ENCODE measurements at places on chromosomes 5 and 9.
A peak's percentile ranks its signal among the peaks of the same experiment; 100 is the strongest.

DNA sequence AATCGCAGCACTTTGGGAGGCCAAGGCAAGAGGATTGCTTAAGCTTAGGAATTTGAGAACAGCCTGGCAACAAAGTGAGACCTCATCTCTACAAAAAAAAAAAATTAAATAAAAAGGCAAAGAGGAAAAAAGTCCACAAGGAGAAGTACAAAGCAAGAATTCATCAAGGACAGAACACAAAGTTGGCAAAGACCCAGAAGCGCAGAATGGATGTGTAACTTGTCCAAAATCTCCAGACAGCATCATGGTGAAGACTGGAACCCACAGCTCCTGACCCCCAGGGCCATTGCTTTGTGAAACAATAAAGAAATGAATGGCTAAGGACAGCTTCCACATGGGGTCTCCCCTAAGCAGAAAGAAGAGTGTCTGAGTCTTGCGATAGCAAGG, 7.8 kb downstream of the HSD17B3 start:
- DNase-seq: no peak

GRCh38 chr5:40385544-40385943, 294.2 kb upstream of the PTGER4 start:
- DNase-seq: no peak

GRCh38 chr5:32628049-32628844, 42.9 kb downstream of the SUB1 start:
- DNase-seq: no peak

- DNase-seq: no peak
Observed at GRCh38 chr9:75803130-75803529, 87.3 kb upstream of the PCSK5 start.

- DNase-seq: no peak
Observed at GRCh38 chr9:137281345-137282116, 4.0 kb downstream of the TOR4A start.

- DNase-seq: no peak
Observed at GRCh38 chr9:70125621-70126263, 82.1 kb downstream of the MAMDC2 start.

DNA sequence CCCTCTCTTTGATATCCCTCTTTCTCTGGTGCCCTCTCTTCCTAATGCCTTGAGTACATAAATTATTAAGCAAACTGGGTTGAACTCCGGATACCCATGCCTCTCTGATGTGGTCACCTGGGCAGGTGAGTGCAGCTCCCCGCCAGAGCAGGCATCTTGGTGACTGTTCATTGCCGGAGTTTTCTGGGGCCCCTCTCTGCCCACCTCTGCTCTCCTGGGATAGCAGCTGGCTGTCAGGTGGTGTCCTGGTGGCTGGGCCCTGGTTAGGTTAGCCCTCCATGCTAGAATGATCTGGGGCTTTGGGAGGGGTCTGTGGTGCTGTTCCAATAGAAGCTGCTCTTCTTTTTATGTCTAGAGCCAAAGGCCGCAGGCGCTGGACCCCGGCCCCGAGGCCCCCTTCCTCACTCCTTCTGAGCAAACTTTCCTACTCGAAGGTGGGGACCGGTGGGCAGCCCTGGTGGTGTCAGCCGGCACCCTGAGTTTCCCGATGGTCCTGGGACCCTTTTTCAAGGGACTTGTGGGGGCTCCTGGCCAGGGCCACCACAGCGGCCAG, 4.9 kb upstream of the SCGB3A1 start:
- no peak for DNase-seq

DNA sequence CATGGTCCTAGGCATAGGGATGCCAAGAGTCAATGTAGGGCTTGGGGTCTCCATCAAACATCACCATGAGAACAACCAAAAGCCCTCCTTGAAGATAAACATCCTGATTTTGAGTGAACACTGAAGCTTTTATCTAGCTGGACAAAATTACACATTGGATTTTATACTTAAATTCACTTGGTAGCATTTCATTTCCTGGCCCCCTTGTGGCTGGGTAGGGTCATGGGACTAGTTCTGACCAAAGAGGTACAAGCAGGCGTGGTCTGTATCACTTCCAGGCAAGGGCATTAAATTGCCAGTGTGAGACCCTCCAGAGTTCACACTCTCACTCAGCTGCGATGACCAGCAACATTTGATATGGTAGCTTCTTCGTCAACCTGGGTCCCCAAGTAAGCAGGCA, 320.3 kb downstream of the ACTL7B start:
- DNase-seq: no peak

DNA sequence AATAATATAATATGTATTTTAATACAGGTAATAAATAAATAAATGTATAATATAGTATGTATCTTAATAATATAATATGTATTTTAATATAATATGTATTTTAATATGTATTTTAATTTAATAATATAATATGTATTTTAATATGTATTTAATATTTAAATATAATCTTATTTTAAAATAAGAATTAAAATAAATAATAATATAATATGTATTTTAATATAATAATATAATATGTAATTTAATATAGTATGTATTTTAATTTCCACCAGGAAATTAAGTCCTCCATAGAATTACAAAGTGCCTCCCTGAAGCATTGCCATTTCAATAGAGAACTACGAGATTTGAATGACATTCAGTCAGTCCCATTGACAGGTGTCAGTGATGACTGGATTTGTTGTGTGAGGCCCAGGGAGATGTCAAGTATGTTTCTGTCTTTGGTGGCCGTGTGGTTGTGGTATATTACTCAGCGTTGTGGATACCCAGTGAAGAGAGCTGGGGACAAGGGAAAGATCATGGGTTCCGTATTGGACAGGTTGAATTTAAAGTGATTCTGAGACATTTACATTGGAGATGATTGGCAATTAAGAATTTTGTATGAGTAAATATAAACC, 14.2 kb upstream of the C5orf46 start:
- no peak for DNase-seq

DNA sequence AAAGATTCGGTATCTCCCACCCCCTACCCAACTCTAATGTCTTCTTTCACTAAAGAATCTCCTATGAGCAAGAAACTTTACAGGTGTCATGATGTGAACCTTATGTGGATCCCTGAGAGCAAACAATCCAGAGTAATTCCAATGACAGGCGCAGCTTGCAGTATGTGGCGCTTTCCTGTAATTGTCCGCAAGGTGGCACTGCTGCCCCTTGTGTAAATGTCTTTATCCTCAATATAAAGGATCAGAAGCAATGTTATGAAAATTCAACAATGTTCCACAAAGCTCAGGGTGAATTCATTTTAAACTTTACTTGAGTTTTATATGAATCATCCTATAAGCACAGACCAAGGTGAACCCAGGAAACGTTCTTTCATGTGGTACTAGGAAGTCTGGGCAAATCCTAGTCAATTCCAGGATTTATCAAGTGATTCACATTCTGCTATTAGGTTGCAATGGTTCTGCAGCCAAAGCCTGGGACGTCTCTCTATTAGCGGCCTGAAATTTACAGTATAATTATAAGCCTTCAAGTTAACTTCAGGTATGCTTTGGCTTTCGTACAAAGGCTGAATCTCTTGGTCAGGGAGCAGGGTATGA, 113.7 kb downstream of the TRPM6 start:
- DNase-seq: peak; percentile 68

GRCh38 chr9:6703898-6704639, 53.7 kb upstream of the KDM4C start:
- peak; percentile 76 for DNase-seq

GRCh38 chr5:129051283-129051682, 43.3 kb upstream of the ISOC1 start:
- DNase-seq: no peak

- no peak for DNase-seq
Observed at GRCh38 chr5:64451551-64451950, 54.3 kb upstream of the RGS7BP start.

GRCh38 chr9:16100537-16101091, 547.8 kb downstream of the CCDC171 start:
- no peak for DNase-seq

GRCh38 chr9:16552252-16552651, 318.2 kb downstream of the BNC2 start:
- DNase-seq: no peak

DNA sequence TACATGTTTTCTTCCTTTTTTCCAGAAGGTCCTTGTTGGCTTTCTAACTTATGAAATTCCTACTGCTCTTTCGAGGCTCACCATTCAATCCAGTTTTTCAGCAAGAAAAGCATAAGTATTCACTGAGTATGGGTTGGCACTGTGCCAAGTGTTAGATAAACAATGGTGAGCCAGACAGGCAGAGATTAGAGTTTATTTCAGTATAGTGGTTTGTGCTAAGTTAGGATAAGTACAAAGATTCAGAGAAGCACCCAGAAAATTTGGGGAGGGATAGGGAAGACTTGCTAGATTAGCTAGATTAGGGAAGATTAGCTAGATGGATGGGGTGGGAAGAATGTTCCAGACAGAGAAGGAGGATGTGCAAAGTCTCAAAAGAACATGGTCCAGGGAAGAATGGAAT, 122.9 kb downstream of the OXCT1 start:
- DNase-seq: no peak

DNA sequence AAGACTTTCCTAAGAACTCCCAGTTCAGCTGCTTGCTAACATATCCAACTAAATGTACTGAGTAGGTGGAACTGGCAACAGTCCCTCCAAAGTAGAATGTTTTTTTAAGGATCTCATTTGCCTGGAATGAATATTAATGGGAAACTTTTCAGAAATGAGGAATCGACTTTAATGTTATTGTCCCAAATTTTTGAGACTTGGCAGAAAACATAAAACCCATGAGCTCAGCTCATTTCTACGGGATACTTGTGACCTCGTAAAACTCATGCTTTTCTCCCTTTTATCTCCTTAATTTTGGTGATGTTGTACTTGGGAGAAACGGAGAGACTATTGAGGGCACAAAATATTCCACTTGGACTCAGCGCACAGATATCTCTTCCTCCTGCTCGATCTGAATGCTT, 296.8 kb downstream of the EBF1 start:
- DNase-seq: no peak

DNA sequence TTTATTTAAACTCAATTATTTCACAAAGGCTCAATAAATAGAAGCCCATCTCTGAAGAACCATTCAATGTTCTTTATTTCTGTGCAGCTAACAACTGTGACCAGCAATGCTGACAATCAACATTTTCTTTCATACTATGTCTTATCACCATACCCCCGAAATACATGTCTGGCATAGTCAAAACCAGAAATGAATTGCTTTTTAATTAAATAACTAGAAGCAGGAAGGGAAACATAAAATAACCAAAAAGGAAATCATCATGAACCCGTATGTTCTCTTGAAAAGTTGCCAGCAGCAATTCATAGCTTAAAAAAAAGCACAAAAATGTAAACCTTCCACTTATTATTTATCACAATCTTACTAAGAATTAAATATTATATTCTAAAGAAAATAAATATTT, 212.4 kb downstream of the TMEM232 start:
- no peak for DNase-seq

- DNase-seq: no peak
Observed at GRCh38 chr9:95935861-95936578, 60.5 kb downstream of the ERCC6L2 start.

- no peak for DNase-seq
Observed at GRCh38 chr5:31172881-31173280, 20.6 kb upstream of the CDH6 start.

GRCh38 chr9:129752900-129753729, at the start of gene PTGES:
PTGES (minus strand) TSS chr9:129753042; CDS start chr9:129753012, 30 bp downstream.
- peak; percentile 41 for DNase-seq

- DNase-seq: no peak
Observed at GRCh38 chr9:3699883-3700282, 174.1 kb upstream of the RFX3 start.

- no peak for DNase-seq
Observed at GRCh38 chr9:130763331-130764171, 70.0 kb downstream of the EXOSC2 start.

DNA sequence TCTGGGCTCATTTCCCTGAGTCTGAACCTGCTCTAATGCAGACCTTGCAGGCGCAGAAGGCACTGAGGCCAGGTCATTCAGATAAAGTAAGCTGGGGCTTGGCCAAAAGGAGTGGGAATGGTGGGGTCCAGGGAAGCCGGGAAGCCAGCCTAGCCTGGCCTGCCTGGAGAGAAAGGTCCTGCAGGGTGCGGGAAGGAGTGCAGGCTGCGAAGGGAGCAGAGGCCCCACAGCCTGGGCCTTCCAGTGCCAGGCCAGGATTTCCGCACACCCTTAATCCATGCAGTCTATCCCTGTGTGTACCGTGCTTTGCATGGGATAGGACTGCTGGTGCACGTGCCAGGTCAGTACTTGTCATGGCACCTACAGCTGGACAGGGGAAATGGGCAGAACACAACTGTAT, 3.6 kb upstream of the STING1 start:
- DNase-seq: no peak

DNA sequence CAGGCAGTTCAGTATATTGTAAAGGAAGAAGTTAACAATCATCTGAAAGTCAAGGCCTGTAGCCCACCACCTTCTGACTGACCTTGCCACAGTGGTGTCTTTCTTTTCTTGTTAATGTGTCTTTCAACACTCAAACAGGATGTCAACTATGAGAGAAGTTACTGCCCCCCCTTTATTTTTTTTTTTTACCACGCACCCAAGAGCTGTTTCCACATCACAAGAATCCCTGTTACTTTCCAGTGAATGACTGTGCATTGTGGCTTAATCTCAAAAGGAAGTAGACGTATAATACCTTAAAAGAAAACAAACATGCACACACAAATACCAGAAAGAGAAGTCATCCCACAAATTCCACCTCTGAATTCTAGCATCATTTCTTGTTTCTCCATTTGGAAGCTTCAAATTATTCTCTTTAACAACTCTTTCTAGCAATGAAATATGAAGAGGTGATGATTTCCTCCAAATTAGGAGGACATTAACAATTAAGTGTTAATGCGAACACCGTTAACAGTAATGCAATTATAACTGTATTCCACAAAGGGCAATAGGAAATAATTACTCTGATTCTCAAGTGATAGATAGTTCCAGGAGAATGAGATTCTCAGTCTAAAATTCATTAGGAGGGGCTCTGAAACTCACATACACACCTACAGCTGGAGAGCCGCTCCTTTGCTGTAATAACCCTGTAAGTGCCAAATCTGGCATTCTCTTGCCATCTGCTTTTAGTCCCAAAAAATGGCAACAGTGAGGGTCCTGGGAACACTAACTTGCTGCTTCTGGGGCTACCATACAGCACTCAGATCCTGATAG, 201.0 kb downstream of the EFNA5 start:
- DNase-seq: no peak

GRCh38 chr5:112491257-112491656, 72.2 kb upstream of the EPB41L4A start:
- DNase-seq: no peak

- DNase-seq: no peak
Observed at GRCh38 chr9:134535171-134535570, 106.4 kb upstream of the COL5A1 start.

GRCh38 chr9:92384375-92384774, 20.0 kb downstream of the OGN start:
- DNase-seq: no peak

Measured in stimulated activated CD4-positive, alpha-beta T cell treated with anti-CD3 and anti-CD28 coated beads, Interleukin-1b, Interleukin-23, amount 100 ng/mL, for 48 hours (primary cell).